Activated CD8-positive, alpha-beta memory T cell treated with anti-CD3 and anti-CD28 coated beads for 48 hours (primary cell): ENCODE measurements at places on chromosomes 4 and X.

DNA sequence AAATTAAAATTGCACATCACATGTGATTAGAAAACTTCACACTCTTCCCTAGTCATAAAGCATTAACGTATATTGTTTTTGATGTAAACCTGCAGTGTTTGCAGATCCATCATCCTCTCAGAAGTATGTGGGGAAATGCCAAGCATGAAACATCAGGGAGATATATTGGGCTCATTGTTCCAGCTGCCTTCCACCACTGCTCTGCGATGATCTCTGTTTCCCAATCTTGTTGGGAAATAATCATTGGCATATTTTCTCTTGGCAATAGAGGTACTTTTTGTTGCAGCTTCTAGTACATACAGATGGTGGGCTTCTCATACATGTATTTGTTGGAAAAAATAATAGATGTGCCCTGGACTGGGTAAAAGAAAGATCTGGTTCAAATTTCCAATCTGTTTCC lies 466.3 kb upstream of the HS3ST1 start:
- no peak for DNase-seq

- no peak for DNase-seq
These were observed 6.0 kb downstream of the EREG start for GRCh38 chr4:74370912-74371311.

GRCh38 chr4:160745126-160745525 lies 1418.7 kb downstream of the FSTL5 start:
- no peak for DNase-seq

DNA sequence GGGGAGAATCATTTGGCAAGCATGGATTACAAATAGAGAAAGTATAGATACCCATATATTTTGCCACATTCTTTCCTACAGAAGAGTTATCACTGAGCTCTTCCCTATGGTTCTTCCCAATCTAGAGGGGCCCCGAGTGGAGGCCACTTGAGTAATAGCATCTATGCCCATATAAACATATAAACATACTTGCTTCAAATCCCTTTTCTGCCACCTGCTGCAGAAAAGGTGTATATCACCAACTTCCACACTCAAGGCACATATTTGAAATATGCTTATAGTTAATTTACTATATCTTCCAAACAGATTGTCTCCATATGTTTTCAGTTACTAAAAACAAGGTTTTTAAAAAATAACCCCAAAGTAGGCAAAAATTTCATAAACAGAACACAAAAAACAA lies 642.8 kb upstream of the DIPK2B start:
- DNase-seq: no peak

- DNase-seq: no peak
These were observed 13.2 kb downstream of the ATP8A1 start for GRCh38 chr4:42643685-42644084.

GRCh38 chrX:78708816-78709215 lies 38.7 kb upstream of the LPAR4 start:
- no peak for DNase-seq

DNA sequence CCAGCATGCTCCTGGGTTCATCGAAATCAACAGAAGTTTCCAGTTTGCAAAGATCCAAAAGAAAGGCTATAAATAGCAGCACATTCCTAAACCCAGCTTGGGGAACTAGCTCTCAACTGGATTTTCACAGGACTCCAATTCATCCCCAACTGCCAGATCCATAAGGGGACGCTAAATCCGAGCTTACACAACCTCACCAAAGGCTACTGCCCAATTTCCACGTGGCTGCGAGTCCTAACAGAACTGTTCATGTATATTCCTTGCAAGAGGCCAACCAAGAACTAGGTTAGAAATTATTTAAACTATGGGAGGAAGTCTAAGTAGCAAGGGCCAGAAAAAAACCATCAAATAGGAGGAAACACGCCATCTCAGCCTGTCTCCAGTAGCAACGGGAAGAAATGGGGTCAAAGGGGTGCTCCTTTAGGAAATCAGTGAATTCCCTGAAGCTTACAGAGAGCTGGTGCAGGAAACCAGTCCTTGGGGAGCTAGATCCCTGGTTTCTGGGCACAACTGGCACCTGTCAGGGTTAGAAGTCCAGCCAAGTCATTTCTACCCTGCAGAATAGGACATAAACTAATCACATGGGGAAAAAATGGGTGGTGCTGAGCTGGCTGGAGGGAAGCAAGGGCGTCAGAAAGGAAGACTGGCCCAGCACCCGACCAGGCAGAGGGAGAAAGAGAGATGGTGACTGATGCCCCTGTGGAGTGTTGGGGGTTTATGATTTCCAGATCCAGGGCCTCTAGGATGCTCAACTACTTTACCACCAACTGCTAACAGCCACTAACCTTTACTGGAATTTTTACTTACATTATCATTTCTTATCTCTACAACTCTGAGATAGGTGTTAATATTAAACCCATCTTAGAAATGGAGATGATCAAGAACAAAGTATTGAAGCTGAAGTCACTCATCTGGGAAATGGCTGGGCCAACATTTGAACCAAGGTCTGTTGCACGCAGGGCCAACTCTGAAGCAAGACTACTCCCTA lies 20.5 kb downstream of the RELL1 start:
- no peak for DNase-seq

GRCh38 chr4:106080376-106080775 lies 185.1 kb downstream of the NPNT start:
- no peak for DNase-seq

DNA sequence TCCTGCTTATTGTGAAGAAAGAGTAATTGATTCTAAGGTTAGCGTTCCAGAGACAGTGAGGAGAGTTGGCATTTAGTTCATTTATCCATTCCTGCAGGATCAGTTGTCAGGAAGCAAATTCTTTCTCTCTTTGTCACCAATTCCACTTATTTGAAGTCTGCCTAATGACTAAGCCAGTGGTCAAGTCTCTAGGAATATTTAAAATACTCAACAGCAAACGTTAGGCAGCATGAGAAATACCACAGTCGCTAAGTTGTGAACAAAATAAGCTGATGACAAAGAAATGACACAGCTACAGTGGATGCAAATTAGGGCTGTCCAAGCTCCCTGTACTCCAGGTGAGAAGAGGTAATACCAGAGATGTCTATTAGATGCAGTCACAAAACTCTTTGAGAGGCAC lies 6.6 kb upstream of the MAGEB17 start:
- DNase-seq: no peak

DNA sequence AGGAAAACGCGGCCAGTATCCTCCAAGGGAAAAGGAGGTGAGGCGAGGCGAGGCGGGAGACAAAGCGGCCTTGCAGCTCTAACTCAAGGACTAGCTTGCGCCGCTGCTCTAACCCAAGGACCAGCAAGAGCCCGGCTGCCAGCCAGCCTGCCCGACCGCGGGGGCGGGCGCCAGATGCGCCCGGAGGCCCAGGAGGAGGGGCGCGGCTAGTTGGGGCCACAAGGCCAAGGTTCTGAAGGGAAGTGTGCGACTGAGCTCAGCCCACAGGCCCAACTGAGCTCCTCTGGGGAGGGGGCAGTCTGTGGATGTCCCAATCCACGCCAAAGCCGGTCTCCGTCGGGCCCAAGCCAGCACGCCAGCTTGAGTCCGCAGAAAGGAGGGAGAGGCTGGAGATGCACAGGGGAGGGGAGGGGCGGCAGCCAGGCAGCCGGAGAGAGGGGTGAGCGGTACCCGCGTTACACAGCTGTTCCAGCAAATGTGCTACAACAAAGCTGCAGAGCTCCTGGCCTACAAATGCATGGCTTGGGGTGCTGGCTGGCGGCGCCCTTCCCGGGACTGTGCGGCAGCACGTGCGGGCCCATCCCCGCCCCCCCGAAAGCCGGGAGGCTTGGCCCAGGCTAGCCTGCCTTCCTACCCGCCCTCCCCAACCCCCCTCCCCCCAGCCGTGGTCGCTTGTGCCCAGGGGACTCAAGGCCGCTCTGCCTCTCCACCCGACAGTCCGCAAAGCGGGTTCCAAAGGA lies 637 bp downstream of the AMER1 start:
- no peak for DNase-seq

GRCh38 chrX:98568795-98569194 lies 1685.1 kb downstream of the RPA4 start:
- no peak for DNase-seq

GRCh38 chr4:15794426-15794825 lies 16.3 kb downstream of the CD38 start:
- no peak for DNase-seq

DNA sequence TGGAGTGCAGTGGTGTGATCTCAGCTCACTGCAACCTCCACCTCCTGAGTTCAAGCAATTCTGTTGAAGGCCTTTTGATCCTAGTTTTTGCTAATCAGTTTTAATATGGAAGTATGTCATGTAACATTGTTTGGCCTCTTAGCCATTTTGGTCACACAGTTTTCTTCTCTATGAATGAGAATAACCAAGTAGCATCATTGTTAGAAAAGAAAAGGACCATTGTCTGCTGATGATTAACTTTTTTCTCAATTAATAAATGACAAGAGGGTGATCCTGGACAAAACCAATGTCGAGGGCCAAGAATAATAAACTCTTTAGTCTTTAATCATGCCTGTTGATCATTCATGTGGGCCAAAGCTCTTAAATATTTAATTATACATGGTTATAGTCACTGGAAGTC lies 289.3 kb upstream of the MAGEB2 start:
- no peak for DNase-seq

- DNase-seq: no peak
These were observed 221.7 kb downstream of the APBB2 start for GRCh38 chr4:40992472-40993295.

GRCh38 chr4:6250984-6251295 lies 18.7 kb upstream of the WFS1 start:
- no peak for DNase-seq

- DNase-seq: no peak
These were observed 81.9 kb upstream of the SCML1 start for GRCh38 chrX:17655211-17656034.

DNA sequence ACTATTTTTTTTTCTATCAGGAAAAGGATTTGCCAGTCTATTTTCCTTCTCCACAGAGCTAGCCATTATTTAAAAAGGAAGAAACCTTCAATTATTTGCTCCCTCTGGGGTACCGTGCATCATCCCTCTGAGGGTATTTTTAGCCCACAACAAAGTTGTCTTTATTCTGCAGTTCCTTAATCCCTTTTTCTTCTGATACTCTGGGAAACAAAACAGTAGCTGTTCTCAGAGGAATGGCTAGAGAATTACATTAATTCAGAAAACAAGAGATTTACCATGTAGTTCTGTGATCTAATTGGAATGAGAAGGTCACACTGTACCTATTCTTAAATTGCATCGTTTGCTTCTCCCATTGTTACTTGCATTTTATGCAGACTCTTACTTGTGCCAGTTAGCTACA lies 1056.7 kb downstream of the STIM2 start:
- no peak for DNase-seq

DNA sequence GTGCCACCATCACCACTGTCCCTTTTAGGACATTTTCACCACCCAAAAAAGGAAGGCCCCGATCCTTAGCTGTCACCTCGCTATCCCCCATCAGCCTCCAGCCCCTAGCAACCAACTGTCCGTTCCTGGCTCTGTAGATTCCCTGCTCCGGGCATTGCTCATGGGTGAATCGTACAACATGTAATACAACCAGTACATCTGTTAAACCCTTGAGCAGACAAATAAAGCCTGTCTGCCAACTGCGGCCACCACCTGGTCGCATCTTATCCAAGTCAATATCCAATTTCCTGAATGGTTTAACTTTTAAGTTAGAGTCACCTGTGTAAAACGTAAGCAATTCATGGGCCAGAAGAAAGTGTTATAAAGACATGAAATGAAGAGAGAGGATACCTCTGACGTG lies 251.9 kb downstream of the AFAP1 start:
- DNase-seq: no peak
